ENCODE measurements at places on chromosomes 5 and 9.

- DNase-seq, result no peak
Measured at GRCh38 chr9:27888661-27889295, 315.5 kb upstream of the C9orf72 start.

DNA sequence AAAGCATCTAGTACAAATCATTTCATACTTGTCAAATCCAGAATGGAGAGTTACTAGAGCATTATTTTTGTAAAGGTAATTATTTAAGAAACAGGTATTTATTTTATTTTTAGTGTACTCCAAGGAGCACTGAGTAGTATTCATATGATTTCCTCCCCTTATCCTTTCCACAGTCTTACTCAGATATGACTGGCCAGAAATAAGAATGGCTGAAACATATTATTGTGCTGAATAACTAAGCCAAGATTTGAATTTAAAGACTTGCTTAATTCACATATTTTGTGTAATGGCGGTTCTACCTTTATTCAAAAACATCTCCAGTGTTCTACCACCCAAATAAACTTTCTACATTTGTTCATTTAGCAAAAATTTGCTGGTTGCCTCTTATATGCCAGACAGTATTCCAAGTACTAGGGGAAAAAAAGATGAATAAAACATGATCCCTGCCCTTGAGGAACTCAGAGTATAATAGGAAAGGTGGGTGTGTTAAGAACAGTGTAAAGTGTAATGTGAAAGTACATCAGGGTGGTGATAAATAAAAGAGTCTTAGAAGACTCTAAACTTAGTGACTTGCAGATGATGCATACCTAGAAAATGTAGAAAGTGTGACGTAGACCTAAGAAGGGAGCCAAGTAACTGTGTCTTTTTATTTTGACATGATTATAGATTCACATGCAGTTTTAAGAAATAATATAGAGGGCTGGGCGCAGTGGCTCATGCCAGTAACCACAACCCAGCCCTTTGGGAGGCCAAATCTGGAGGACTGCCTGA is 110.4 kb upstream of the GRHPR start:
- DNase-seq, result no peak

DNA sequence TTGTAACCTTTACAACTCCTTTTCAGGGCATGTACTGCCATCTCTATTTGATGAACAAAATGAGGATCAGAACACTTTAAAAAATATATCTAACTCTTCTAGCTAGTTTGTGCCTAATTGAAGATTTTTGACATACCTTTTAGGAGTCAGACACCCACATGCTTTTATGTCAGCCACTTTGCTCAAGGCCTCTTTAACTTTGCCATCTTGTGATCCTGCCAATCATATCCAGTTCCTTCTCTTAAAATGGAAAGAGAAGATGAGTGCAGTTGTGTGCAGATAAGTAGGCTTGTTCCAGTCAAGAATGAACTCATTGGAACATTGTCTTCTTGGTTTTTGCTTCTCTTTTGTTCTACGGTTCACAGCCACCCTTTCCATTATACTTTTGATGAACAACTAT is 425.6 kb upstream of the TNC start:
- DNase-seq, result no peak

- no peak for DNase-seq
Measured at GRCh38 chr5:3662344-3662743, 66.7 kb downstream of the IRX1 start.

- DNase-seq, result no peak
Measured at GRCh38 chr5:58145397-58145934, 314.4 kb downstream of the PLK2 start.

DNA sequence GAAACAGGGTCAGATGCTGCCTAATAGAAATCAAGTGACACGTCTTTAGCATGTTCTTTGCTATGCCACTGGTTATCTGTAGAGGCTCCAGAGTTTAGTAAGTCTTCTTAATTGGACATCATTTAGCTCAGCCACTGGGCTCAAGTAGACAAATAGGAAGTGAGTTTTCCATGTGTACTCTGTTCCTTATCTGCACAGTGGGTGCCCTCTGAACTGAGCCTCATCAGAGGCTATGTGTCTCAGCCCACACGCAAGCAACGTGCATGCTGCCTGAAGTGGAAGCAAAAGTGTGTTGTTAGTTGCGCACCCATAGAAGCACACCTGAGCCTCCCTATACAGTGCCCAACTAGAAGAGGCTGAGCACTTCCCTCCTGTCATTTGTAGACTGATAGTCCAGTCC is 134.7 kb downstream of the SEMA5A start:
- no peak for DNase-seq

DNA sequence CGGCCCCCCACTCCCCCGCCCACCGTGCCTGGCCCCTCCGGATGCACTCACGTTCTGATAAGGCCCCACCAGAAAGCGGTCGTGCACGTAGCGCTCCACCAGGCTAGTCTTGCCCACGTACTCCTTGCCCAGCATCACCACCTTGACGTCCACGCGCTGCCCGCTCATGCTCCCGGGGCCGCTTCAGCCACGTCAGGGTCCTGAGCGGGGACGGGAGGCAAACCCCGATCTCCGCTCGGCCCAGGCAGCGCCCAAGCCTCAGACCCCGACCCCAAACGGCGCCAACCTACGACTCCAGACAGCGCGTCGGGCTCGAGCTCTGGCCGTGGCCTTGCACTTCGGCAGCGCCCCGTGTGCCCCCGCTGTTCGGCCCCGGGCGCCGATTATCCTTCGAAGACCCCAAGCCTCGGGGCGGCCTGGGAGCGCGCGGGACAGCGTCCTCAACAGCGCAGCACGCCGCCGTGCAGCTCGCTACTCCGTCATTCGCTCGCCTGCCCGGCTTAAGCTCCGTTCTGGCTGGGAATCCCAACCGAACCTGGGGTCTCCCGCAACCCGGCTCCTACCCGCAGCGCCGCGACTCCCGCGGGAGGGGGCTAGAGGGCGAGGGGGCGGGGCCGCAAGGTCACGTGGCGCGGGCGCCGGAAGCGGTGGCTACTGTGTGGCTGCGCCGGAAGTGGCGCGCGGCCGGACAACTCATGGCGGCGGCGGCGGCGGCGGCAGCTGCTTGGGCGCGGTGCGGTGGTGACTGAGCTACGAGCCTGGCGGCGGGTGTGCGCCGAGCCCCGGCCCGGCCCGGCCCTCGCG is at the start of the genes PRELID1 and RAB24:
TSS of gene PRELID1 (plus strand) at position 679 of the 804 bp plus-strand sequence. CDS start 187 bp downstream, outside the sequence.
TSS of gene RAB24 (minus strand) at position 599 of the 804 bp plus-strand sequence. CDS start at position 168, 431 bp downstream.
- DNase-seq, result peak; percentile 90

DNA sequence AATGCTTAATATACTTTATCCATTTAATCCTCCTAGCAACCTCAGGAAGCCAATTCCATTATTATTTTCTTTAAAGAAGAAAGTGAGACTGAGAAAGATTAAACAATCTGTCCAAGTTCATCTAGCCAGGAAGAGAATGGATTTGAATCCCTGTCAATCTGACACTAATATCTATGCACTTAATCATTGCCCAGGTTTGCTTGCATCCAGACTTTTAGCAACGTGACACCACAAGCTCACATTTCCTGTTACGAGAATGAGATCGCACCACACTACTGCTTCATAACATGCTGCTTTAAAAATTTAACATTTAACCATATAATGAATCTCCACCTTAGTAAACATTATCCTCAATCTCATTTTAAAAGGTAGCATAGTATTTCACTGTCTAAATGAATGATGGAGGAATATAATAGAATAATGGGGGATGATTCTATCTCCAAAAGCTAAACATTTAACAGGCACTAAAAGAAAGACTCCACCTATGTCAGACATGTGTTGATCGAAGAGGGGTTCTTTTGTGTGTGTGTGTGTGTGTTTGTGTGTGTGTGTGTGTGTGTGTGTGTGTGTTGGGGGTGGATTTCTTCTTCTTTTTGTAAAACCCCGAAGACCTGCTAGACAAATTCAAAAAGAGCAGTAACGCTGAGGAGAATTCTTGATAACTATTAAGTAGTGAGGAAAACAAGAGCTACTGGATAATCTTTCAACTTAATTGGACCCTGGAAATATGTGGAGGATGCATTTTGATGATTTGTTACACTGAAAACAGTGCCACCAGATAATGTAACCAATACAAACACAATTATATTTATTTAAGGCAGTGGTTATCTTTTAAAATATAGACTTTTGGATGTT is 138.7 kb upstream of the NR3C1 start:
- no peak for DNase-seq

GRCh38 chr5:25540628-25541027 is 895.9 kb upstream of the CDH10 start:
- no peak for DNase-seq

- DNase-seq, result no peak
Measured at GRCh38 chr9:131875828-131876485, 136.1 kb upstream of the RAPGEF1 start.

DNA sequence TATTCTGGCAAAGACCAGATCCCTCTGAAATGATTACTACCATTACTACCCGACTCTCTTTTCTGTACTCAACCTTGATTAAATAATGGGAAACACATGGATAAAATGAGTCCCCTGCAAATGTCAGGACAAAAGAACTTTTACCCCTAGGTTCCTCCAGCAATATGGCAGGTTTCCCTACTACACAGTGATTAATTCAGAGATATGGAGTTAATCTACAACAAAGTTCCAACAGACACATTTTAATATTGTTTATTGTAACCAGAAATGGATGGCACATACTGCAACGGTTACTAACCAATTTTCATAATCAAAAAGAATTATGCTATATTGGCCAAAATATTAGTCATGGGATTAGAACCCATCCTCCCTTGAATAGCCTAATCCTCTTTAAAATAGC is 294.8 kb downstream of the ATPSCKMT start:
- no peak for DNase-seq

- peak; percentile 9 for DNase-seq
Measured at GRCh38 chr5:673831-674629, 19.1 kb downstream of the TPPP start.

DNA sequence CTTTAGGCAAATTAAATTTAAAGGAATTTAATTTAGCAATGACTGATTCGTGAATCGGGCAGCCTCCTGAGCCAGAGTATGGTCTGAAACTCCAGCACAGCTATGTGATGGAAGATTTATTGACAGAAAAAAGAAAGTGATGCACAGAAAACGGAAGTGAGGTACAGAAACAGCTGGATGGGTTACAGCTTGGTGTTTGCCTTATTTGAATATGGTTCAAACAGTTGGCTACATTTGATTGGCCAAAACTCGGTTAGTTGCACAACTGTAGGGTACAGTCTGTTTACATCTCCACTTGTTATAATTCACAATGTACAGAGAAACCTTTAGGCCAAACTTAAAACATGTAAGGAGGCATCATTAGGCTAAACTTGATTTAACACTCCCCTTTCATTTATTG is 1716.1 kb upstream of the C9orf72 start:
- DNase-seq, result no peak

DNA sequence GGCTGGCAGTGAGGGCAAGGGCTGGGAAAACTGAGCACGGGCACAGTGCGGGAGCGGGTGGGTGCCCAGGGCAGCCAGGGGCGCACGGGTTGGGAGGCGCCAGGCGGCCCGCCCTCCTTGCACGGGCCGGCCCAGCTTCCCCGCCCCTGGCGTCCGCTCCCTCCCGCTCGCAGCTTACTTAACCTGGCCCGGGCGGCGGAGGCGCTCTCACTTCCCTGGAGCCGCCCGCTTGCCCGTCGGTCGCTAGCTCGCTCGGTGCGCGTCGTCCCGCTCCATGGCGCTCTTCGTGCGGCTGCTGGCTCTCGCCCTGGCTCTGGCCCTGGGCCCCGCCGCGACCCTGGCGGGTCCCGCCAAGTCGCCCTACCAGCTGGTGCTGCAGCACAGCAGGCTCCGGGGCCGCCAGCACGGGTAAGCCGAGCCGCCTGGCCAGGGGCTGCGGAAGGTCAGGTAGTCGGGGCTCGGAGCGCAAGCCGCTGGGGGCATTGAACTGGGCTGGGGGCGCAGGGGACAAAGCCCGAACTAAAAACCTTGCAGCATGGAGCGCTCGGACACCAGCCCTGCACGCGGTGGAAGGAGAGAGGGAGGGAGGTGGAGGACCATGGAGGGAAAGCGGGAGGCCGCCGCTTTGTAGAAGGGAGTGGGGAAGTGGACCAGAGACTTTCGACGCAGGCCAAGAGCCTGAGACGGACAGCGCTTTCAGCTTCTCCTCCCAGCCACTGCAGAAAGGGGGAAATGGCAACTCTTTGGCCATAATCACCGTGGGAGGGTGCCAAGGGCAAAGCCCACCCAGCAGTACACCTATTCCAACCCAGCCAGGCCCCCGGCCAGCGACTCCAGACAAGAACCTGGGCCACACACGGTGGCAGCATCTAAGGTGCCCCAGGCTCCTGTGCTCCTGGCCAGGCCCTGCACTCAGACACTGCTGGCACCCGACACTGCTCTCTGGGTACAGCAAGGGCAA is at the start of gene TGFBI:
TSS of gene TGFBI (plus strand) at position 207 of the 961 bp plus-strand sequence. CDS start at position 275, 68 bp downstream.
- peak; percentile 71 for DNase-seq

DNA sequence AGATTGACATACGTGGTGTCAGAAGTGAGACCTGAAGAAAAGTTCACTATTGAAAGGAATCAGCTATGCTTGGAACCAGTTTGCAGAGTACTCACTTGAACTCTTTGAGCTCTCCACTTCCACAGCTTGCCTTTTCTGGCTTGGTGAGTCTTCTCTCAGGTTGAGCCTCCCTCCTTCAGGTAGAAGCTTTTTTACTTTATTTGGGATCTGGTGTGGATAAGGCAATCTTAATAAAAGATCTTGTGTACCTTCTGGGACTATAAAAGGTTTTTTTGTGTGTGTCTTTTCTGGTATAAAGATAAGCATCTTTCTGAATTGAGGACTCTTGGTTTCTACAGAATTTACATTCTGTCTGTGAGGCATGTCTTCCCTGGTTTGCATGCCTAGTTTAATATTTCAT is 5.4 kb upstream of the CPLANE1 start:
- no peak for DNase-seq

DNA sequence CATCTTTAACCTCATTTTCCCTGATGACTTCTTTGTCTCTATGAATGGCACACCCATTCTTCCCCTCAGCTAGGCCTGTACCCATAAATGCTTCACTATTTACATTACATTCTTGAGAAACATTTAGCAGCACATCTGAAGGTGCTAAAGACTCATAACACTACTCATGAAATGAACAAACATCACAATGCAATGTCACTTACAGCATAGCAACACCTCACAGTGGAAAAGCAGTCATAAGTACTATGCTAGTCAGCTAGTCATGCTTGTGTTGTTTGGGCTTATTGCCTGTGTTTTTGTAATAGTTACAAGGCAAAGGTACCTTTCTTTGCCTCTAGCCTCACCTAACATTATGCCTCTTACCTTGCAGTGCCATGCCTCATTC is 228.9 kb downstream of the KIAA0825 start:
- DNase-seq, result no peak

- DNase-seq, result no peak
Measured at GRCh38 chr9:752681-753200, 88.8 kb upstream of the DMRT1 start.

DNA sequence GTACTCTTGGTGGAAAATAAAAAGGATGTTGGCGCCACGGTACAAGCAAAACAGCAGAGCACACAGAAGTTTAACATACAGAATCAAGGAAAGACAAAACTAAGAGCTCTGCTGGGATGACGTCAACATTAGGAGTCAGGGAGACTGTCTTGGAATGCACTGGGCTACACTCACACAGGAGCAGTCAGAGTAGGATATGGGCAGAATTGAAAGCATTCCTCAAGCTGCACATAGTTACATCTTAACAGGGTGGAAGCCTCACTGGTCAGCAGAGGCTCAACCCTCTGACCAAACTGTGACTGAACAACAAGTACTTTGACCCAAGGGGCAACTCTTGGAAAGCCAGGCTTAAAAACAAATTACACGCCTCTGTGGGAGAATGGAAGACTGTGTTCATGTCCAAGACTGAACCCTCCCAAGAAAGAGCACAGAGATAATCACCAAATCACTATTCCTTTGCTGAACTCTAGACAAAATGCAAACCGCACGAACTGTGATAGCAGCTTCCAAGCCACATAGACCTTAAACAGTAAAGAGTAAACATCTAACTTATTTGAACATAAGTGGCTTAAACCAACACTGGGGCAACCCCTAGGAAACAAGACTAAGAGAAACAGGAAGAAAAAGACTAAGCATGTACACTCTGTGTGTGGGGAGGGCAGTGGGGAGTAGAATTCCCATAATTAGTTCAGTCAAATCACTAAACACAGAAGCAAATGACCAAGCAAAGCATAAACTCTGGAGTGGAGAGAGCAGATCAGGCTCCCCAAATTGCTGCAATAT is 772.7 kb downstream of the PRELID2 start:
- no peak for DNase-seq

Measured in mucosa of gallbladder (tissue), 1 donor.